ENCODE measurements at places on chromosomes 4 and X.

GRCh38 chr4:73387552-73387951, 16.5 kb upstream of the ALB start:
- no peak for DNase-seq

GRCh38 chrX:7503251-7503650, 339.7 kb upstream of the VCX start:
- no peak for DNase-seq

GRCh38 chr4:143482840-143483239, 30.7 kb upstream of the SMARCA5 start:
- no peak for DNase-seq

DNA sequence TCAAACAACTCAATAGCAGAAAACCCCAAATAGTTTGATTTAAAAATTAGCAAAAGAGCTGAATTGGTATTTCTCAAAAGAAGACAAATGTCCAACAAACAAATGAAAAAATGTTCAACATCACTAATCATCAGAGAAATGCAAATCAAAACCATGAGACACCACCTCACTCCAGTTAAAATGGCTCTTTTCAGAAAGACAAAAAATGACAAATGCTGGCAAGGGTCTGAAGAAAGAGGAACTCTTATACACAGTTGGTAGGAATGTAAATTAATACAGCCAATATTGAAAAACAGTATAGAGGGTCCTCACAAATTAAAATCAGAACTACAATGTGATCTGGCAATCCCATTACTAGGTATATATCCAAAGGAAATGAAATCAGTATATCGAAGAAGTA, 70.4 kb downstream of the FBXL5 start:
- no peak for DNase-seq

- DNase-seq = no peak
Observed at GRCh38 chr4:125398263-125399002, 83.7 kb downstream of the FAT4 start.

DNA sequence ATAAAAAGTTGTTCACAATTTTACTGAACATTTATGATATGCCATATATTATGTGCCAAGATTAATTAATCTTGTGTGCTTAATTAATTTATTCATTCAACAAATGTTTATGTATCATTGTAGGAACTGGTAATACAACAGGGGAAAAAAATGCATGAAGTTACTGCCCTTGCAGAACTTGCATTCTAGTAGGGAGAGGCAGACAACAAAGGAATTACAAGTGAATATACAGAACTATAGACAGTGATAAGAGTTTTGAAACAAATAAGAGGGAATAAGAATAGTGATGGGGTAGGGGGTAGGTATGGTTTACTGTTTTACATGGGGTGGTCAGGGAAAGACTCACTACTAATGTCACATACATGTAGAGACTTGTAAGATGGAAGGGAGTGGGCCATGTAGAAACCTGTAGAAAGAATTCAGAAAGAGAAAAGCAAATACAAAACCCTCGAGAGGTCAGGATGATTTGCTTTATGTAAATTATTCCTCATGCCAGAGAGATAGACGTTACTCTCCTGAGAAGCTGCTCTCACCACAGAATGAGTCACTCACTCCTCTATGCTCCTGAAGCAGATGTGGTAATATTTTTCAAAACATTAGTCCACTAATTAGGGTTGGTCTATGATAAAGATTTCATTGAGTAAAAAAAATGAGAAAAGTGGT, 855.0 kb upstream of the GRID2 start:
- no peak for DNase-seq

DNA sequence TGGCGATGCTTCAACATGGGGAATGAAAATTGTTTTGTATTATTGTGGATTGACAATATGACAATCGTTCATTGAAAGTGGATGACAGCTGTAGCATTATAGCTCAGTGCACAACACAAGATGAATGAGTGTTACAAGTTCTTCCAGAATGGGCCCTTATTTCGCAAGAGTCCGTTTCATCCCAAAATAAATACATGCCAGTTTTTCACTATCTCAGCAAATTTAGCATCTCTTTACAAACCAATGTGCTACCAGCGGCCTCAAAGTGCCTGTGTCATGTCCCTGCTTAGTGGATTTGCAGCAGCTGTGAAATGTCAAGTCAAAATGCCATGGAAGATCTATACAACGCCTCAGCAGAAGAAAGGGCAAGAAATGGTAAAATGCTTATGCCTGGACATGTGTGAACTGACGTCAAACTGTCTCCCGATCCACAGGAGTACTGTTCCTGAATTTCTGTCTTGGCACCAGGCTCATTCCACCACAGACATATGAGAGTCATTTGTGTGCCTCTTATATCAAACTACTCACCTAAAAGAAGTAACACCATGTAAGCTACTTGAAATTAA, 109.6 kb downstream of the MAML3 start:
- DNase-seq = no peak

- no peak for DNase-seq
Observed at GRCh38 chrX:121310820-121311219, 263.4 kb downstream of the GLUD2 start.

GRCh38 chr4:72208421-72209075, 176.7 kb downstream of the NPFFR2 start:
- DNase-seq = no peak

- no peak for DNase-seq
Observed at GRCh38 chrX:108312957-108313356, 125.3 kb downstream of the COL4A6 start.

GRCh38 chr4:7863911-7864681, 75.6 kb downstream of the AFAP1 start:
- no peak for DNase-seq

GRCh38 chr4:153553819-153554170, 87.6 kb downstream of the TMEM131L start:
- DNase-seq = no peak

DNA sequence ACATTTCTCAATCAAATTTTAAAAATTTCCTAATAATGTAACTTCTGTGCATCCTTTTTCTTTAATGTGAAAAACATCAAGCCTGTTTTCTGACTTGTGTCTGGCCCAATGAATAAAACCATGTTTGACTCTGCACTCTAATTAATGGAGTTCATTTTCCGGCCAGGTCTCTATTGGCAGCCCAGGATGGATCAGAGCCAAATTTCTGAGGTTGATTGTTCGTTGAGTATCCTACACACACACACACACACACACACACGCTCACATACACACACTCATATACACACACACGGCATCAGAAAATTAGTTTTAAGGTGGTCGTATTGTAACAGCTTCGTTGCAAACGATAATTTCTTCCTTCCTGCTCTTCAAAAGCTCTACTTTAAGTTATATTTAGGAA, 28.9 kb upstream of the TLL1 start:
- DNase-seq = no peak

- DNase-seq = no peak
Observed at GRCh38 chr4:17155486-17155885, 257.0 kb upstream of the LDB2 start.

Measured in stimulated activated CD4-positive, alpha-beta T cell treated with anti-CD3 and anti-CD28 coated beads, Interleukin-1b, Interleukin-23, amount 100 ng/mL, for 24 hours (primary cell).